ENCODE measurements at places on chromosomes 5 and 9. TPM values are rescaled to one million over a fixed set of nuclear protein-coding genes. Genes with fewer than 3 reads are reported as not detected.

Gene PCDHB6
- not detected for total RNA-seq

Gene C9orf50
- not detected for total RNA-seq

Gene SPAG8
- 0.55 TPM for total RNA-seq

Gene OR1Q1
- not detected for total RNA-seq

Gene LVRN
- 1.2 TPM for total RNA-seq

All from H7 (cell line).